Hippocampal formation (tissue), 2 donors: ENCODE measurements at places on chromosomes 16 and 17.
A peak's percentile ranks its signal among the peaks of the same experiment; 100 is the strongest.

GRCh38 chr17:60229188-60229802 lies 79.5 kb downstream of the CA4 start:
- DNase-seq, result no peak

GRCh38 chr17:76547183-76547641 lies 7.4 kb downstream of the PRCD start:
- peak; percentile 73 for DNase-seq

DNA sequence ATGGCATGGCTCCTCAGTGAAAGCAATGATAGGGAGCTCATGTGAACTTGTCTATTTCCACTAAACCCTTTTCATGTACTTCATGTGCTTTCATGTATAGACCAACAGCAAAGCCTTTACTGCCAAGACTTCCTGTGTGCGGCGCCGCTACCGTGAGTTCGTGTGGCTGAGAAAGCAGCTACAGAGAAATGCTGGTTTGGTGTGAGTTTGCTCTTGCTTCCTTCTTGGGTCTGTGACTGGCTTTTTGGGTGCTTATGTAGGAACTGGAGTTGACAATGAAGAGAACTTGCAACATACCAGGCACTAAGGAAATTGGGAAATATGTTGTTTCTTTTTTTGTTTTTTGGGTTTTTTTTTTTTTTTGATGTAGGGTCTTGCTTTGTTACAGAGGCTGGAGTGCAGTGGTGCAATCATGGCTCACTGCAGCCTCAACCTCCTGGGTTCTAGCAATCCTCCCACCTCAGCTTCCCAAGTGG lies 5.7 kb downstream of the SNX11 start:
- DNase-seq, result no peak

- no peak for DNase-seq
Observed at GRCh38 chr17:45171338-45172231, 9.9 kb downstream of the HEXIM2 start.

DNA sequence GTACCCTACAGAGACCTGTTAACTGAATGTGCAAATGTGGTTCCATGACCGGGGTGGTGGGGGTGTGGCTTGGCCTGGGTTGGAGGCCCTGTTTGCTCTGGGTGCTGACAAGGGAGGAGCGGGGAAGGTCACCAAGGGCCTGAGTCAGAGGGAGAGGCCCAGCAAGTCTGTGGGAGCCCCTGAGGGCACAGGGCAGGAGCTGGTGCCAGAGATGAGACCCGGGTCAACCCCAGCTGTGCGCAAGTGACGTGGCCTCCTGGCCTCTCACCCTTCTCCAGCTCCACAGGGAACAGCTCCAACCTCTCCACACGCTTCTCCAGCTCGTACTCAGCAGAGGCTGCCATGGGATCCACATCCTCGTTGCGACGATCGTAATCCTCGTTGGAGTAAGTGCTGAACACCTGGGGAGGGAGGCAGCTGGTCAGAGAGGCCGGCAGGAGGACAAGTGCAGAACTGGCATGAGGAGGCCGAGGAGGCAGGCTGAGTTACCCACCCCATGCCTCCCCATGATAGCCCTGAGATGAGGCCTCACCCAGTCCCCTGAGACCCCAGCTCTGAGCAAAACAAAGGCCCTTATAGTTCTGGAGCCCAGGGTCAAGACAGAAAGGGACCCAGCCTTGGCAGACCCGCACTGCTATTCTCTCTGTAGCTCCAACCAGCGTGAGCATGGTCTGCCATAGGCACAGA lies 5.5 kb downstream of the PPP1R9B start:
- no peak for DNase-seq

GRCh38 chr17:6611231-6611630 lies 29.3 kb downstream of the KIAA0753 start:
- DNase-seq, result no peak

GRCh38 chr17:33164169-33164881 lies 128.8 kb downstream of the ASIC2 start:
- no peak for DNase-seq

DNA sequence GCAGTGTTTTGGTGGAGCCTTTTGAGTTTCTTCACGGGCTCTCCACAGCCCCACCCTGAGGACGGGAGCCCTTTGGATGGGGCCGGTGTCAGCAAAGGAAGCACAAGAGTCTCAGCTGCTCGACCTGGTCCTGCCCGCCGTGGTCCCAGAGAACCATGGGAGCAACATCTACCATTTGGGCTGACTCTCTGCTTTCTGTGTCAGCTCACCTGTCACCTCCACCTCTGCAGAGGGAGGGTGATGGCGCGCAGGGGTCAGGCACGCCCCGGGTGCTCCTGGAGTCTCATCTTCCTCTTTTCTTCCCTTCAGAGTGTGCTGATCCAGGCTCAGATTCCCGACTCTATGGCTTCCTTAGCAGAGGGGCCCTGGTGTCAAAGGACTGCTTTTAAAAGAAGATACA lies 171.7 kb downstream of the LAT start:
- DNase-seq, result no peak
